Astrocyte of the hippocampus (primary cell): ENCODE measurements at places on chromosomes 5 and 9.
A peak's percentile ranks its signal among the peaks of the same experiment; 100 is the strongest.

DNA sequence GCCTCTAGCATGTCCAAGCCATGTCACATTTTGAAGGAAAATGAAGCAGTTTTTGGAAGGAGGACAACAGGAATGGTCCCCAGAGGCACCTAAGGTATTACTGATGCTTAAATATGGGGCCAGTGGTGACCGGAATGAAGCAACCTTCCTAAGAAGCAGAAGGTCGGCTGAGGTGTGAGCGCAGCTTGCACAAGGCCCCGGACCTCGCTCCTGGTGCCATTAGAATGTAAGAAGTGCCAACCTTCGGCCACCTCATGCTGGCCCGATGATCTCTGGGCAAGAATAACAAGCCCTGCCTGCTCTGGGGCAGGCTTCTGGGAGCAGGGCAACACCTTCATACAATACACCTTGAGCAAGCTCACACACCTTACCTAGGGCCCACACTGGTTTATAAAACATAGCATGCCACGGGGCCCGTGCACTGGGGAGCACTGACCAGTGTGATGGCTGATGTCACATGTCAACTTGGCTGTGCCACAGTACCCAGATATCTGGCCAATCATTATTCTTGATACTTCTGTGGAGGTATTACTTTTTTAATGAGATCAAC, 21.9 kb downstream of the SEMA4D start:
- DNase-seq, result no peak

DNA sequence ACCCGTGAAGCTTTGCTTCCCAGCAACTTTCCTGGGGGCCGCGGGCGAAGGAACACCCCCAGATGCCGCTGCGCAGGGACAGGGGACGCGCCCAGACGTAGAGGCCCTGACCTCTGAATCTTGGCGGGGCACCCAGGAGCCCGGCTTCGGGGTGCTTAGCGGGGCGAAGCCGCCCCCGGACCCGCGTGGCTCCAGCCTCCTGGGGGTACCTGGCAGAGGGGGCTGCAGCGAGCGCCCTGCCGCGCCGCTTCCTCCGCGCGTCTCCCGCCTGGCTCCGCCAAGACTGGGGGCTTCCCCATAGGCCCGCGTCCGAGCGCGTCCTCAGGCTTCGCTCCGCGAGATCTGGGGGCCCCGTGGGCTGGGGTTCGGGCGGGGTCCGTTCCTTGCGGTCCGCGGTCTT, 23.0 kb upstream of the ZNF782 start:
- peak; percentile 32 for DNase-seq

DNA sequence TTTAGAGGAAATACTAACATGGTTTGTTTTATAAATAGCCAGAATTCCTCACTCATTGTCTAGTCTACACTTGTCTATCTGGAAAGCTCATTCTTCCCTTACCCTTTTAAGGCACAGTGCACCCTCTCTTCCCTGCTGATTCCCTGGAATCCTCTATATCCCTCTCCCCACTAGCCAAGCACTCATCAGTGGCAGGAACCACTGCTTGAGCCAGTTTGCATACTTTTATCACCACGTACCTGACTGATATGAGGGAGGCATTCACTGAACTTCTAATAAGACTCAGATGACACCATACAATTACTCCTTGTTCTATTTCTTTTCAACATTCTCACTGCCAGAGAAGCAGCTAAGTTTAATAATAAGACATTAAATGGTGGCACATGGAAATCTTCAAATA, 134.9 kb downstream of the EFNA5 start:
- no peak for DNase-seq

DNA sequence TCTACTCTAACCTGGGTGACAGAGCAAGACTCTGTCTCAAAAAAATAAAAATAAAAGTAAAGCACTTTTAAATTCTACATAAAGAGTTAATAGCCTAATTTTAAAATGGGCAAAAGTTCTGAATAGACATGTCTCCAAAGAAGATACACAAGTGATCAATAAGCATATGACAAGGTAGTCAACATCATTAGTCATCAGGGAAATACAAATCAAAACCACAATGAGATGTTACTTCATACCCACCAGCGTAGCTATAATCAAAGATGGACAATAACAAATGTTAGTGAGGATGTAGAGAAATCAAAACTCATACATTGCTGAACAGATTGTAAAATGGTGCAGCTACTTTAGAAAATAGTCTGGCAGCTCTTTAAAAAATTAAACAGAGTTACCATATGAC, 64.1 kb downstream of the IQGAP2 start:
- DNase-seq, result no peak

DNA sequence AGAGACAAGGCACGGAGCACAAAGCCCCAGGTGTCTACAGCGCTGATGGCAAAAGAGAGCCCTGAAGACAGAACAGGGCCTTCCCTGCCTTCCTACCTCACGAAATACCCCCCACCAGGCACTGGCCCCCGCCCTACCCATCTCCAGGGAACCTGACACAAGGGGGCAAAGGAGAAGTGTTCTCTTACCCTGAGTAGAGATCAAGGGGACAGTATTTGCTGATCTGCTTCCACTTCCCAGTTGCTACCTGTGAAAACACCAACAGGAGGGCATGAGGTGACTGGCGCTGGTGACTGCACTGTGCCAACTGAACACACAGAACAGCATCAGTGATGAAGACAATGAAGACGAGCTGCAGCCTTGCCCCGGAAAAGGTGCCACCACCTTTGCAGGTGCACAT, 27.4 kb downstream of the IPPK start:
- DNase-seq, result no peak

- peak; percentile 62 for DNase-seq
These were observed 48.2 kb upstream of the RPL26L1 start for GRCh38 chr5:172910828-172911627.

DNA sequence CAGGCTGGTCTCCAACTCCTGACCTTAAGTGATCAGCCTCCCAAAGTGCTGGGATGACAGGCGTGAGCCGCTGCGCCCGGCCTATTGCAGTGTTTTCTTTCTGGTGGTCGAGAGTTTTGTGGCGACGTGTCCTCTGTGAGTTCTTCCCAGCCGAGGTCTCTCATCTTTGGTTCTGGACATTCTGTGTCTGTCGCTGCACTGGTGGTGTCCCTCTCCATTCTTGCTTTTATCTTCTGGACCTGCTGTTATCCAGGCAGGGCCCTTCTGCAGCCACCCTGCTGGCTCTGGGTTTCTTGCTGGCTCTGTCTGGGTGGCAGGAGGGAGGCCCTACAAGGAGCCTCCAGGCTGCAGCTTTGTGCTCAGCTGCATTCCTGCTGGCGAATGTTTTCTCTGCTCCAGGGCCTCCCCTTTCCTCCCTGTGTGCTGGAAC, 49.1 kb upstream of the EXOC3 start:
- peak; percentile 46 for DNase-seq

DNA sequence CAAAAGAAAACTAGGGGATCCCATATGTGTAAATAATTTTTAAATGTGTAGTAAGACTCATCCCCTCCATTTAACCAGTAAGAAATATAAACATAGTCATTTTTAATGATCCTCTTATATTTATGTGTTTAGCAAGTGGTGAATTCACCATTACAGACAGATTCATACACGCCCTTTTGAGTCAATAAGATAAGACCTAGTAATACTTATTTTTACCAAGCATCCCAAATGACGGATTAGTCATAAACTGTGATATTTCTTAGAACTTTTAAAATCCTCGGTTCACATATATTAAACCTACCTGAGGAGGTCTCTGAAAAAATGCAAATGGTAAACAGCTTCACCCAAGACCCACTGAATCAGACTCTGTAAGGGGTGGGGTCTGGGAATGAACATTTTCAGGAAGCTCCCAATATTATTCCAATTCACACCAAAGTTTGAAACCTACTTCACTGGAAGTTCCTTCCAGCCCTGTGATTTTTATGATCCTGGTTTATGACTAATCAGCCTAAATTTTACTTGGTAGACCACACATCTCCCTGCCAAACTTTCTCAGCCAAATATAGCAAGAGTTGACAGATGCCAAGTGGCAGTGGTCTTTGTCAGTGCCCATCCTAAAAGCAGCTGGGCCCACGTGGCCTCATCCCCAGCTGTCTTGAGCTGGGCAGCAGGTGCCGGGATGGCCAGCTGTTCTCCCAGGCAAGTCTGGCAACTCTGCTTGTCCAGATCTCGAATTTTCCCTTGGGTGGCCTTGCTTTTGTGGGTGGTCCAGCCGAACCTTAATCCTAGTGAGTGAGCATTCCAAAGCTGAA, 559.0 kb upstream of the RGMB start:
- peak; percentile 47 for DNase-seq

- DNase-seq, result no peak
These were observed 49.9 kb upstream of the PPP2CA start for GRCh38 chr5:134275822-134276221.

DNA sequence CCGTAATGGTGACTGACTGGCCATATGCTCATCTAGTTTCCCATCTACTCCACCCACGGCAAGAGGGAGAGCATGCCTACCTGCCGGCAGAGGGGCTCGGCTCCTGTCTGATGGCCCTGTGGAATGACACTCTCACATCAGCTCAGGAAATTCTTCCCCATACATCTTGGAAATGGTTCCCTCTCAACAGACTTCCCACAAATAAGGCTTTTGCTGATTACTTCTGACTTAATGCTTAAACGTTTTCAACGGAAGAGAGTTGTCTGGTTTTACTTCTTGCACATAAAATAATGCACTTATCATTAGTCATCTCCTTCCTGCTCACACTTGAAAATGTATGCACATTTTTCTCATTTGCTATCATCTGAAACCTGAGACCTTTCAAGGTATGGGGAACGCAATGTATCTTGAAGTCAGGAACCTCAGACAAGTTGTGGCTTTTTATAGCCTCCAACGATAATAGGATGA, 129.5 kb downstream of the TTLL11 start:
- no peak for DNase-seq

- no peak for DNase-seq
These were observed 17.3 kb downstream of the CSF1R start for GRCh38 chr5:150068961-150069645.

GRCh38 chr9:89873801-89874200, 269.0 kb downstream of the GADD45G start:
- no peak for DNase-seq

GRCh38 chr5:123429993-123430392, 6.8 kb upstream of the CEP120 start:
- DNase-seq, result peak; percentile 57

DNA sequence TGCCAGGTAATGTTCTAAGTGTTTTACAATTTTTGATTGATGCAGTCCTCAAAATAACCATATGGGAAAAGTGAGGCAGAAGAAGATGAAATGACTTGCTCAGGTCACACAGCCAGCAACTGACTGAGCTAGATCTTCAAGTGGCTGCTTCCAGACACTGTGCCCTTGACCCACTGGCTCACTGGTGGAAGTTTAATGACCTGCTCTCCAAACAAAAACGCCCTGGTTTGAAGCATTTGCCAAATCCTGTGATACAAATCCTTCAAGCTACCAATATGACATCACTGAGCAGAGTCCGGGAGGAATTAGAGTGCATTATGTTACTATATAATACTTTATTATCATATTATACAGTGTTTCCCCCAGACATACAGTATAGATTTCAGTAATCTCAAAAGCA, 459.4 kb downstream of the GADD45G start:
- no peak for DNase-seq
